ENCODE measurements at places on chromosomes 4 and X.
A peak's percentile ranks its signal among the peaks of the same experiment; 100 is the strongest.

- no peak for DNase-seq
Observed at GRCh38 chrX:2228536-2228935, 272.2 kb downstream of the DHRSX start.

DNA sequence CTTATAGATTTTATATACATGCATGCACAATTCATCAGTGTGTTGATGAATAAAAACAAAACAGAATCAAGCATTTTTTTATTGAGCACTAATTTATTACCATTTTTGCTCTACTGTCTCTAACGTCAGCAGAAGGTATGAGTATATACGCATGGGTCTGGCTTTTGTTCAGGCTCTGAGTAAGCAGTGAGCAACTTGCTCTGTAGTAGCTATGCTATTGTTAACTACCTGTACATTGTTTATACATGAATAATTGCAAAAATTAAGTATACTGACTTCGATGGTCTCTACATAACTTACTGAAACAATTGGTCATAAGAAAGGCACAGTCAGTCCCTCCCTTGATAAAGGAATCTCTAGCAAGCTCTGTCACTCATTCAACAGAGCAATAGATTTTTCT, 122.9 kb downstream of the RS1 start:
- no peak for DNase-seq

DNA sequence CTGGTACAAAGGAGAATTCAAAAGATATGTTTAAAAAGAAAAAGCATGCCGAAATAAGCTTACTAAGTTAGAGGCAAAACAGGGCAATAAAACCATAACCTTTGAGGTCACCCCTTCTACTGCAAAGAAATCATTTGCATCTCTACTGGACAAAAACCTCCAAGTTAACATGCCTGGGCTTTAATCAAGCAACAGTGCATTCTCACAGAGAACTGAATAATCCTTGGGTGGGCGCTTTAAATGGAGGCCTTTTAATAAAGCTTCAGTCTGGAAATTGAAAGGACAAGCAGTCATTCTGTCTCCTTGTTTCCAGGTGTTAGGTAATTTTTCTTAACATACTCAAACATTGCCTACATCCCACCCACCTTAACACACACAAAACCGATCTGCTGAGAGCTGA, 34.6 kb upstream of the SMS start:
- no peak for DNase-seq

DNA sequence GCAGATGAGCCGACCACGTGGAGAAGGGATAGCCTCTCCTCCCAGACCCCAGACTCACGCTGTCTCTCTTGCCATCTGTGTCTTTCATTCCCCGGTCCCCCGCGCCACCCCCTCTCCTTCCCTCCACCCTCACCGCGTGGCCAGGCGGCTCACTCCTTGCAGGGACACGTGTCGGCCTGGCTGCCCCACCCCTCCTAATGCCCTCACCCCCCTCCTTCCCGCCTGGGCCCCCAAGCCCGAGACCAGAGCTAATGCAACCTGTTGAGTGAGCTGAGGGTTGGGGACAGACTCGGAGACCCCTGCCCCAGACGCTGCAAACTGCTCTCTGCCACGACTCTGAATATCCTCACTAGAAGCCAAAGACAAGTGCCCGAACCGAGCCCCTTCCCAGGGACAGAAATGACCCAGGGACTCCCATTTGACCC, 1.8 kb downstream of the SLC38A5 start:
- DNase-seq = no peak

- no peak for DNase-seq
Observed at GRCh38 chr4:59770601-59771264, 1429.4 kb upstream of the ADGRL3 start.

DNA sequence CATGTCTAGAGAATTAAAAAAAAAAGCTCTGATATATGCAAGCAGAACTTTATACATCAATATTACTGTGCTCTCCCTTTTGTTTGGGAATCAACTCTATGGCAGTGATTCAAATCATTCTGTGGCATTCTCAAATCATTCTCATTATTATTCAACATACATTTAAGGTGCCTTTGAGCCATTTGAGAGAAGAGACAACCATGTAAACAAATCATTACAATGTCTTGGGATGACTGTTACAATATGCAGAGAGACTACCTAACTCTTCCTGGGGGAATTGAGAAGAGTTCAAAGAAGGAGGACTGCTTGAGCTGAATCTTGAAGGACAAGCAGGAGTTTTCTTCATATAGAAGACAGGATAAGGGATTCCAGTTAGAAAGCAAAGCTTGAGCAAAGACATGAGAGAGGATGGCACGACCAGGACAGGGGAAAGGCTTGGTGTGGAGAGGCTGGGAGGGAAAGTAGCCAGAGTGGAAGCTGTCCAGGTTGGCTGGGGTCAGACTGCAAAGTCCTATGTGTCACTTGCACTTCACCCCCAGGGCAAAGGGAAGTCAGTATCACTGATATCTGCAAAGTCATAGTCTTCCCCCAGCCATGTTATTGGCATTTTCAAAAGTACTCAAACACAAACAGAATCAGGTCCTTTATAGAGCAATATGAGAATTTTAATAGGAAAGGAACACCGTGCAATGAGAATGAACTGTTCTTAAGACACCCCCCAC, 9.0 kb downstream of the SEC24D start:
- DNase-seq = no peak

GRCh38 chr4:42248972-42249371, 96.5 kb upstream of the BEND4 start:
- no peak for DNase-seq

GRCh38 chr4:136281889-136282288, 1250.4 kb downstream of the PCDH18 start:
- DNase-seq = no peak

GRCh38 chr4:22187203-22187820, 238.7 kb upstream of the KCNIP4 start:
- DNase-seq = no peak

GRCh38 chr4:168383510-168383909, 65.0 kb upstream of the DDX60 start:
- DNase-seq = no peak

DNA sequence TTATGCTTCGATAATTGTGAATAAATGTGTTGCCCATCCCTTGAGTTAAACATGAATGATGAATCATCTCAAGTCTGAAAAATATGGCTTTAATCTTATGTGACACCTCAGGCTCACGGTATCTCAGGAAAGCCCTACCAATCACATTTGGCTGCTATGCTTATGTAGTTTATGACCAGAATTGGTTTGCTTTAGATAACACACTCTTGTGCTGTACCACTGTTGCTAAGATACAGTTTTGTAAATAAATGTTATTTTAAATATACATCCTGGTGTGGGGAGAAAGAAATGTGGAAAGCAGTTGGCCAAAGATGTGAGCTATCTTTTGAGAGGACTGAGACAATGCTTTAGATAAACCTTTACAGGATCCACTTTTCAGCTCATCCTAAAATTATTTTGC, 63.2 kb downstream of the NPY1R start:
- DNase-seq = no peak

GRCh38 chrX:3129256-3129655, 88.0 kb downstream of the ARSF start:
- no peak for DNase-seq

GRCh38 chrX:39619182-39620009, 478.4 kb downstream of the BCOR start:
- no peak for DNase-seq

DNA sequence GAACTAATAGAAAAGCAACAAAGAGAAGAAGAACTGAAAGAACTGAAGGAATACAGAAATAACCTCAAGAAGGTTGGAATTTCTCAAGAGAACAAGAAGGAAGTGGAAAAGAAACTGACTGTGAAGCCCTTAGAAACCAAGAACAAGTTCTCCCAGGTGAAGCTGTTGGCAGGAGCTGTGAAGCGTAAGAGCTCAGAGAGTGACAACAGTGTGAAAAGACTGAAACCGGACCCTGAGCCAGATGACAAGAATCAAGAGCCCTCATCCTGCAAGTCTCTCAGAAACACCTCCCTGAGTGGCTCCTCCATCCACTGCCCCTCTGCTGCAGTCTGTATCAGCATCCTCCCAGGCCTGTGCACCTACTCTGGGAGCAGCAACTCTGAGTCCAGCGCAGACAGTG, 8.4 kb upstream of the FHDC1 start:
- DNase-seq = no peak

GRCh38 chr4:4506961-4507360, 34.9 kb downstream of the STX18 start:
- DNase-seq = no peak

DNA sequence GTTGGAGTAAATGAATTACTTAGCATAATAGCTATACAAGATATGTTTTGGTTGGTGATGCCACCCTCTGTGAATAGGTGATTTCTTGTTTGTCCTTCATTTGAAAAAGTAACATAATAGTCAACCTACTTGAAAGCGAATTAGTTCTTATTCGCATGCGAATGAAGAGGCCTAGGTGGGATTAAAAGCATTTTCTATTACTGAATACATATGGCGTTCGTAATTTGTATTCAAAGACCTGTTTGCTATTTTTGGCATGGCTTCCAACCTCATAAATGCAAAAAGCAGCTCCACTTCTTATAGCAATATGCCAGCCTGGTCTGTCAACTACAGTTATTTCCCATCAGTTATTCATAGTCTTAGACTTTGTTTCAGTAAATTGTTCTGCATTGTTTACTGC, 261.3 kb downstream of the TENM3 start:
- DNase-seq = no peak

- DNase-seq = no peak
Observed at GRCh38 chr4:105666693-105667092, 41.8 kb downstream of the INTS12 start.

- DNase-seq = no peak
Observed at GRCh38 chr4:124288706-124289486, 423.6 kb downstream of the ANKRD50 start.

GRCh38 chr4:186634591-186635128, 79.3 kb upstream of the MTNR1A start:
- DNase-seq = no peak

- DNase-seq = no peak
Observed at GRCh38 chr4:38189445-38189844, 229.2 kb downstream of the PTTG2 start.

DNA sequence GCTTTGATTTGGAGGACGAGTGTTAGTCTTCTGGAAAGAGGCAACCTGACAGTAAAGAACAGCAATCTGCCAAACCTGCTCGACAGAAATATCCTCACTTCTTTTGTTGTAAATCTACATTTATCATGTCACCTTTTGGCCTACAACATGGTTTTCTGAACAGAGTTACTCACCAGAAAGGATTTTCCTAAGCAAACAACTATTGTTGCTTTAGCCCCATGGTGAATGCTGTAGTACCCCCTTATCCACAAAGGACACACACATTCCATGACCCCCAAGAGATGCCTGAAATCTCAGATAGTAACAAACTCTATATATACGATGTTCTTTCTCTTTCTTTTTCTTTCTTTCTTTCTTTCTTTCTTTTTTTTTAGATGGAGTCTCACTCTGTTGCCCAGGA, 42.7 kb downstream of the TMEM150C start:
- no peak for DNase-seq

DNA sequence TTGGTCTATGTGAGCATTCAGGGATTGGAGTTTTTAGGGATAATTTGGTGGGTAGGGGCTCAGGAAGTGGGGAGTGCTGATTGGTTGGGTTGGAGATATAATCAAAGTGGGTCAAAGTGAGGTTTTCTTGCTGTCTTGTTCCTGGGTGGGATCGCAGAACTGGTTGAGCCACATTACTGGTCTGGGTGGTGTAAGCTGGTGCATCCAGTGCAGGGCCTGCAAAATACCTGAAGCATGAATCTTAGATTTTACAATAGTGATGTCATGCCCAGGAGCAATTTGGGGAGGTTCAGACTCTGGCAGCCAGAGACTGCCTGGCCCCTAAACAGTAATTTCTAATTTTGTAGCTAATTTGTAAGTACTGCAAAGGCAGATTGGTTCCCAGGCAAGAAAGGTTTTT, 665.6 kb upstream of the PRKX start:
- DNase-seq = no peak

GRCh38 chrX:19627081-19627480, 111.8 kb upstream of the MAP3K15 start:
- no peak for DNase-seq

GRCh38 chrX:12949927-12950656, 24.8 kb upstream of the TMSB4X start:
- peak; percentile 85 for DNase-seq

DNA sequence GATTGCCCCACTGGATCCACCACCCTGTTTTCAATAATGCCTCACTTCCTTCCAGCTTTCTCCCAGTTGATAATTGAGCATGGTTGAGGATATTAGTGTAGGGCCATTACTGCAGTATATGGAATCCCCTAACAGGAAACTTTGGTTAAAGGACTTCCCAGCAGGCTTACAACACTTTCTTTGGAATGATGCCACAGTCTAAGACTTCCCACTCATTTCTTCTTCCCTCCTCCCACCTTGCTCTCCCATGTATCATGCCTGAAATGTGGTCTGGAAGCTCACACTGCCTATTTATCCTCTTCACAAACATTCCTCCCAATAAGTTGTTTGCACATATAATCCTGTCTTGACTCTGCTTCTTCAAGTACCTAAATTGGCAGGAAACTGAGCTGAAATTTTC, 863.3 kb downstream of the CENPC start:
- no peak for DNase-seq

GRCh38 chrX:9825129-9825790, 39.0 kb downstream of the SHROOM2 start:
- no peak for DNase-seq

- no peak for DNase-seq
Observed at GRCh38 chr4:106454581-106454980, 86.0 kb upstream of the GIMD1 start.

DNA sequence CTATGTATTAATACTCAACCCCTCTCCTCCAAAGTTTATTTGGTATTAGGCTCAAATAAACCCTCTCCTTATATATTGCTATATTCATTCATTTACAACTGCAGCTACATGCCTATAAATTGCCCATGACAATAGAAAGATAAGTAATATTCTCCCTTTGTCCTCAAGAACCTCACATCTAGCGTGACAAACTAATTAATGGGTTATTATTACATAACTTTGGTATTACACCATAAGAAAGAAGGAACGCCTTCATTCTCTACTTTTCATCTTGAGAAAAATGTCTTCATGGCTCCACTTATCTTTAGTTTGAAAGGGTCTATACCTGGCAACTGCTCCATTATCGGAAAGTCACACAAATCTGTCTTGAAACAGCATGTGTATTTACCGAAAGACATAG, 157.7 kb upstream of the RASGEF1B start:
- DNase-seq = no peak

DNA sequence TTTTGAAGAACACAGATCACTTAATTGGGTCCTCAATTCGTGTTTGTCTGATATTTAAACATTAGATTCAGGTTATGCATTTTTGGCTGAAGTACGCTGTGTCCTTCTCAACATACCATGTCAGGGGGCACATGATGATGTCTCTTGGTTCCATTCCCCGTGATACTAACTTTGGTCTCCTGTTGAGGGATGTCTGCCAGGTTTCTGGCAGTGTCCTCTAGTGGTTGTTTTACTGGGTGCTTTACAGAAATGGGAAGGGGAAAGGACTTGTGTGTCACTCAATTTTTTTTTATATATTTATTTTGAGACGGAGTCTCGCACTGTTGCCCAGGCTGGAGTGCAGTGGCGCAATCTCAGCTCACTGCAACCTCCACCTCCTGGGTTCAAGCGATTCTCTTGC, 58.2 kb downstream of the WWC2 start:
- no peak for DNase-seq

GRCh38 chr4:153465615-153466080, 512 bp upstream of the TMEM131L start:
- peak; percentile 27 for DNase-seq
